Activated CD4-positive, alpha-beta T cell treated with anti-CD3 and anti-CD28 coated beads for 36 hours (primary cell): ENCODE measurements at places on chromosomes 13 and 19. TPM values are rescaled to one million over a fixed set of nuclear protein-coding genes. Genes with fewer than 3 reads are reported as not detected.

Gene FUT3
- not detected for total RNA-seq

DNA sequence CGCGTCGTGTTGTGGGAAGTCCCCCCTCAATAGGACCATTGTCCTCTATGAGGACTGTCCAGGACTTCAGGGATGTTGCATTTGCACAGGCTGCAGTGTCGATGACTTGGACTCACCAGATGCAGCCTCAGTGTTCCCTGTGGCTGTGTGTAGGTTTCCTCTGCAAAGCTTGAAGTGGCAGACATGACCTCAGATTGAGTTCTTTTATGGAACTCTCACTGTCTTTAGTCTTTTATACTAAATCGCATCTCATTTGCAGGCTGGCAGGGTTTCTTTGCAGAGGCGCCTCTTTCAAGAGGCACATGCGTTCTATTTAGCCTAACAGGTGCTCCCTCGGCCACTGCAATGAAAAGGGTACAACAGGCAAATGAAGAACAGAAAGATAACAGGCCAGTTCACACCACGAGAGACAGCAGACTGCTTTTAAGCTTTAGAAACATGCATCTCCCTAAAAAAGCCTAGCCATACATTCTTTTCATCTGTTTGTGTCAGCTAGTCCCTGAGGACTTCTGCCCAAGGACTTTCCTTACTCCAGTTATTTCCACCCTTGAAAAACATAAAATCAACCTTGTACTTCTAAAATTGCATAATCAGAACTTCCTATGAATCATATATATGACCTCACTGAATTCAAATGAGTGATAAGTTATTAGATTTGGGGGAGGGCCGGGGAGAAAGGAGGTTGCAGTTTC is 118.4 kb downstream of the RAB20 start:
- no peak for DNase-seq

GRCh38 chr13:40452741-40453334 is 213.6 kb downstream of the FOXO1 start:
- DNase-seq, result no peak

Gene VMAC
- 2.3 TPM for total RNA-seq

- no peak for DNase-seq
These were observed 722.2 kb upstream of the PCDH20 start for GRCh38 chr13:62137629-62138405.

Gene HSH2D
- 38.2 TPM for total RNA-seq

DNA sequence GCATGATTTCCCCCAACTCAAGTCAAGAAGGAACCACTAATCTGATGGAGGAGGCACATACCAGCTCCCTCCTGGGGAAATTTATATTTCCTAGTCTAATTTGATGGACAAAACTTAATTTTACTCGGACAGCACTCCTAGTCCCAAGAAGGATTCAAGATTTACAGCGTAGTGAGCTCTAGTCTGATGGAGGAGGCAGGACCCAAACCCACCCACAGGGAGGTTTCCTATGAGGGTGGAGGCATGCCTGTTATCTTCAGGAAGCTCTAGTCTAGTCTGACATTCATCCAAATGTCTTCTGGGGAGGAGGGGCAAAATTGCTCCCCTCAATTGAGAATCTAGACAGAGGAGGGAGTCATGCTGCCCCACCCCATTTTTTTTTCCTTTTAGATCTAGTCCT is 10.4 kb upstream of the BCL3 start:
- DNase-seq, result no peak

GRCh38 chr13:44234566-44234965 is 139.1 kb upstream of the SERP2 start:
- DNase-seq, result no peak

DNA sequence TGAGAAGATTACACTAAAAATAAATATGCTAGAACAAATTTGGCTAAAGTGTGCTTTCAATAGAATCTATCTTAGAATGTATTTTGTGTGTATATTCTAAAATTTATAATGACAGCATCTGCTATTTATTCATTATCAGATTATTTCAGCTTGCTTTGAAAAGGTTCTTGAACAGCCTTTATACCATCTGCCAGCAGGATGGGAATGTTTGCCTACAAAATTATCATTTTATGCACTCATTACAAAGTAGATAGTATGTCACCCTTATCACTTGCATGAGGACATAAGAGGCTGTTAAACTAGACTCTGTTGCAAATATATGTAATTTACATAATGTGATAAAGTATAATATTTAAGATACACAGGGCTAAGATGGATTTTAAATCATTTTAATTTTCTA is 1286.9 kb upstream of the PCDH20 start:
- no peak for DNase-seq

Gene CAPN12
- 4.9 TPM for total RNA-seq

DNA sequence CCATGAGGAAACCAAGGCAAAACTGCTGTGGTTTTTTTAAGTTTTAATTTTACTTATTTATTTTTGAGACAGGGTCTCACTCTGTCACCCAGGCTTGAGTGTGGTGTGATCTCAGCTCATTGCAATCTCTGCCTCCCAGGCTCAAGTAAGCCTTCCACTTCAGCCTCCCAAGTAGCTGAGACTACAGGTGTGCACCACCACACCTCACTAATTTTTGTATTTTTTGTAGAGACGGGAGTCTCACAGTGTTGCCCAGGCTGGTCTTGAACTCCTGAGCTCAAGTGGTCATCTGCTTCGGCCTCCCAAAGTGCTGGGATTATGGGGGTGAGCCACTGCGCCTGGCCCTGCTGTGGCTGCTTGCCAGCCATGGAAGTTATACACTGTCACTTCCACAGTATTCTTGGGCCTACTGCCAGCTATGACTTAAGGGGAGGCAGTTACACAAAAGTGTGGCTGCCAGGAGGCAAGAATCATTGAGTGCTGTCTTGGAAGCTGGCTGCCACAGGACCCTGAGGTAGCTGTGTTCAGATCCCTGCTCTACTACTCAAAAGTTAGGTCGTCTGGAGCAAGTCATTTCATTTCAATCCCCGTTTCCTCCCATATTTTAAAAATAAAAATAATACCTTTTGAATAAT is 12.7 kb downstream of the FARP1 start:
- DNase-seq, result no peak
